ENCODE measurements at places on chromosomes 12 and 14.

DNA sequence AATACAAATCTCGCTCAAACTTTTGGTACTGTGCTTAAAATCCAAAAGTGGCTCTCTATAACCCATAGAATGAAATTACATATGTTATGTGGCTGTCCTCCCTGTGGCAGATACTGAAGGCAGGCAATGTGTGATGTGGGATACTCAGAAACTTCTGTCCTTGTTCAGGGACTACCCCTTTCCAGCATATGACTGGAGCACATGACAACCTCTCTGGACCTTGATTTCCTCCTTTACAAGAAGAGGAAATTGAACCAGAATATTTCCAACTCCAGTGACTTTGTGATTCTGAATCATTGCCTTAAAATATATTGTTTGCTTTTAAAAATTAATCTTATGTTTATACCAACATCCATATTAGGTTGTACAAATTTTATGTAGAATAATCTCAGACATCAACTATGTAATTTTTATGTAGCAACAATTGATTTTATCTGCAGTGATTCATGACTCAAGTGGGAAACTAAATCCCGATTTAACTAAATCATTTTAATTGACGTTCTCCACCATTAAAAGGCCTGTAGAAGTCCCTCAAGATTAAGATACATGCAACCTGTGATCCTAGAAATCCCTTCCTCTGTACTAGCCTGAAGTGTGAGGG, 162.4 kb downstream of the AKAP6 start:
- DNase-seq = no peak

- DNase-seq = no peak
Measured at GRCh38 chr12:88552610-88553079, 27.6 kb downstream of the KITLG start.

GRCh38 chr12:68998041-68998440, 65.1 kb upstream of the CPM start:
- DNase-seq = no peak

DNA sequence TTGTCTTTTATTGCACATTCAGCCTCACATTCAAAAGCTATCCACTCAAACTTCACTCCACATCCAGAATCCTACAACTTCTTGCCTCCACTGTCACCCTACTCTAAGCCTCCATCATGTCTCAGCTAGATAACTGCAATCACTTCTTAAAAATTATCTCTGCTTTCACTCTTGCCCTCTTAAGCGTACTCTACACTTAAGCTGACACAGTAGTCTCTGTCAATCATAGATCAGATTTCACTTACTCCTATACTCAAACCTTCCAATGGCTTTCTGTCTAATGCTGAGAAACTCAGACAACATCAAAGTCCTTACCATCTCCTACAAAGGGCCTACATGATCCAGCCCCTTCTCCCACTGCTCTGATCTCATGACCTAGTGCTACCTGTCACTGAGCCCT, 304.1 kb downstream of the ITPR2 start:
- DNase-seq = no peak

DNA sequence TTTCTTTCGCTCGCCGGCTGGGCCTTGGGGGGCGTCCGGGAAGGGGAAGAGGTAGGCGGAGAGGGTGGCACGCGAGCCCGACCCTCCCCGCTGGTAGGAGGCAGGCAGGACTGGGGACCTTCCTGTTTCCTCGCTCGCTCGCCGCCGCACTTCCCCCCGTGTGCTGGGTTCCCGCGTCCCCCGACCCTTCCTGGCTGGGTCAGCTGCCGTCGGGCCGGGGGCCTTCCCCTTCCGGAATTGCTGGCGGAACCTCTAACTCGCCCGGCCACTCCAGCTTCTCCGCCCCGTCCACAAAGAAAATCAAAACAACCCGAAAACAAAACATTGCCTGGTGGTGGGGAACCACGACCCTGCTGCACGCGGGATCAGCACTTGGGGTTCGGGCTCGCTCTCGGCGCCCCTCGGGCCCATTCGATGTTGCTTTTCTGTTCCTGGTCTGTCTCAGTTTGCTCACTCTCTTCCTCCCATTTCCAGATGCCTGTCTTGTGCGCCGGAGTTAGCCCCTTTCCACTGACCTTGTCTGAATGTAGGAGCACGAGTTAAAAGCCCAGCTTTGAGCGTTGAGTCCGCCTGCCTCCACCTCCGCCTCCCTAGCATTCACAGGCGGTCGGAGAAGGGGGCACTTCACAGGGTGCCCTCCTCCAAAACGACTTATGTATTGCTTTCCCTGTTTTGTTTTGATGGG, 581 bp downstream of the PAPOLA start:
- DNase-seq = peak; percentile 12

DNA sequence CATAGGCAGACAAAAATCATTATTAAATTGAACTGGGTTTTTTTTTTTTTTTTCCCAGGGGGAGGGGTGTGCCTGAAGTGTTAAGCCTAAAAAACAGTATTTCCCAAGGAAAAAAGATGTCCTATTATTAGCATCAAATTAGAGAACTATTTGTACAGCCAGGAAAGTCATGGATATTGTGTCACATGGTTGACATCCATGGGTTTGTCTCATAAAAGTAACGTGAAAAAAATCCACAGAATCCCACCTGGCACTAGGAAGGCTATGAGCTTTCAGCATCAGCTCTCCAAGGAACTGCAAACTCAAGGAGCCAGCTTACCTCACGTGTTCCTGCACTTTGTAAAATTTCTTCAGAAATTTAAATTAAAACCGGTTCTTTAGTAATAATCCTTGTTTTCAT, 69.1 kb upstream of the EGLN3 start:
- no peak for DNase-seq

DNA sequence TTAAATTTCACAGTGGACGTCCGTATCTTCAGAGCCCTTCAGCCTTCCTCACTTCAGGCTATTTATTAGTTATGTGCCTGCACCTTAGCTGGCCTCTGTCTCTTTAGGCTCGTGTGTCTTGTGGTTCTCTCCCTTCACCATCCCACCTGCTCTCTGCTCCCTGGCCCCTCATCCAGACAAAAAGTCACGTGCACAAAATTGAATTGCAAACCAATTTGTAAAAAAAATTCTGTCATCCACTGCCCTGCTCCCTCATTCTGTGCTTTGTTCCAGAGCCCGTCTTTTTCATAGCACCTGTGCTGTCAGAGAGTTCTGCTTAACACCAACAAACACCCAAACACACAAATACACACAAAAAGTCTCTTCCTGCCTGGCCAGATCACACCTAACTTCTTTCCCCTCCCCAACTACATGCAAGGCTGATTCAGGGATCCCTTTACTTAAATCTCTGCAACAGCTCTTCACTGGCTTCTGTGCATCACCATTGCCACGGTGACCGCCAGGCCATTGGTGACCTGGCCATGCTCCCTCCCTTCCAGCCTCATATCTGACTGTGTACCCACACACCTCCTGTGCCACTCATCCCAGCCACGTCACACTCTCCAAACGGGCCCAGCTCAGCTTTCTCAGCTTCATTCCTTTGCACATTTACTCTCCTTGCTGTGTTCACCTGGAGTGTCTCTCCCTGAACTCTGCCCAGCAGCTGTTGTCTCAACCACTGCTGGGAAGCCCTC, 205.7 kb downstream of the TTC8 start:
- DNase-seq = no peak

Data from stimulated activated CD4-positive, alpha-beta T cell treated with anti-CD3 and anti-CD28 coated beads, Interleukin-1b, Interleukin-23, amount 100 ng/mL, for 48 hours (primary cell).